ENCODE measurements at places on chromosomes 5 and 9.

GRCh38 chr9:134356496-134357470 is 30.5 kb downstream of the RXRA start:
- no peak for DNase-seq

- no peak for DNase-seq
Measured at GRCh38 chr9:122075135-122076030, 17.7 kb downstream of the TTLL11 start.

DNA sequence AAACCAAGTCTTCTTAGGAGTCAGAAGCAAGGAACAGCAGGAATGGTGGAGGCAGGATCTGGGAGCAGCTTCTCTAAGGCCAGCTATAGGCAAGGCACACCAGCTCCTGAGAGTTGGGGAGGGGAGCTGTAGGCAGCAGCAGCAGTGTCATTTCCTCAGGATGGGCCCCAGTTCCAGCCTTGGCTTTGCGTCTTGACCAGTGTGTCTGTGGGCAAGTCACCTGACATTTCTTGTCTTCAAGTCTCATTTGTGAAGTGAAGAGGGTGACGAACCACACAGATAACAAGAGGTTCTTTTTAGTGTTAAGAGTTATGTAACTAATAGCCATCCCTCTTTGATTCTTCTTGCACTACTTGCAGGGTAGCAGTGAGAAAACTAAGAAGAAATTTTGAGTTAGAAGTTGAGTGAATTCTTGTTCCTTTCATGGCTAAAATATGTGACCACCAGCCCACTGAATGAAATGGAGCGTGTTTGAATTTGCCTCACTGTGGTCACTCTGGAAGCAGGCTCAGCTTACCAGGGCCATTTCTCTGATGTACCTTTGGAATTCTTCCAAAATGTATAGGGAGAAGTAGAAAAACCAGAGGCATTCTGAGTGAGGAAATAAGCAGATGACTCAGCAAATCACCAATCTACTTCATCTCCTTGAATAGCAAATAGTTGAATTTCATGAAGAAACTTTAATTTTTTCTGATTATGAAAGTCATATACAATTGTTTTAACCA is 42.4 kb downstream of the RHOBTB3 start:
- no peak for DNase-seq

- no peak for DNase-seq
Measured at GRCh38 chr5:116389601-116390000, 185.0 kb downstream of the SEMA6A start.

- no peak for DNase-seq
Measured at GRCh38 chr5:128303593-128303992, 220.0 kb downstream of the SLC12A2 start.

DNA sequence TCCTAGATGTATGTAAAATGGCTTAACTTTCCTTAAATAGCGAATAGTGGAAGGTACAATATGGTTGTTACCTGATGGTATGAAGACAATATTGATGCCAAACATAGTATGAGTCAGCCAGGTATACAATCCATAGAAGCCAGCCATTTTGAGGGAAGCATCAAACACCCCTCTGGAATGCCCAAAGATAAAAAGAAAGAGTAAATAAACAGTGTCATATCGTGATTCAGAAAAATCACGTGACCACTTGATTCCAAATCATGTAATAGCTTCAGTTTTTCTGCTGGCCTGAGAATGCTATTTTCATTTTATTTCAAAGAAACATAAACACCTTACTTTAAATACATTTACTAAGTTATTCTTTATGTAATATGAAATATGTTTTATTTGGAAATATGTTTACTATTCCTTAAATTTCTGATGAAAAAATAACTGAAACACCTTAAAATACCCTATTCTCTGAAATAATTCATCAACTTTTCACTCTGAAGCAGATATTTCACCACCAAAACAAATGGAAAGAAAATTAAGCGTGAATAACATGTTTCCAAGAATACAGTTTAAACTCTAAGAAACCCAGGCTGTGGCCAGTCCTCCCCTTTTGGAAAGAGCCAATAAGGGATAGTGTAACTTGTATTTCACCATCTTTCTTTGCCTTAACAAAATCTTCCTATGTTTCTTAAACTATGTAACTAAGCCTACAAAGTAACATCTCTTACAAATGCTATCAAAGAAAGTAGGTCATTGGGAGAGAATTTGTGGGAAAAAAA is 24.8 kb upstream of the CTNNAL1 start:
- no peak for DNase-seq

GRCh38 chr9:92599938-92600461 is 64.2 kb upstream of the ECM2 start:
- no peak for DNase-seq
